Airway epithelial cell (primary cell): ENCODE measurements at places on chromosomes 6 and 20. TPM values are rescaled to one million over a fixed set of nuclear protein-coding genes. Genes with fewer than 3 reads are reported as not detected.

SSTR4 gene
- total RNA-seq: not detected in 2 replicates

LRRC1 gene
- total RNA-seq: 16.4 and 20.4 TPM in 2 replicates

MMP24 gene
- total RNA-seq: not detected in 2 replicates

FOXF2 gene
- 0.23 and 0.35 TPM in 2 replicates for total RNA-seq

SLC16A10 gene
- total RNA-seq: under 0.01 and 0.09 TPM in 2 replicates

ABHD16B gene
- not detected in 2 replicates for total RNA-seq
